ENCODE measurements at places on chromosomes 6 and 20. TPM values are rescaled to one million over a fixed set of nuclear protein-coding genes. Genes with fewer than 3 reads are reported as not detected.

DNA sequence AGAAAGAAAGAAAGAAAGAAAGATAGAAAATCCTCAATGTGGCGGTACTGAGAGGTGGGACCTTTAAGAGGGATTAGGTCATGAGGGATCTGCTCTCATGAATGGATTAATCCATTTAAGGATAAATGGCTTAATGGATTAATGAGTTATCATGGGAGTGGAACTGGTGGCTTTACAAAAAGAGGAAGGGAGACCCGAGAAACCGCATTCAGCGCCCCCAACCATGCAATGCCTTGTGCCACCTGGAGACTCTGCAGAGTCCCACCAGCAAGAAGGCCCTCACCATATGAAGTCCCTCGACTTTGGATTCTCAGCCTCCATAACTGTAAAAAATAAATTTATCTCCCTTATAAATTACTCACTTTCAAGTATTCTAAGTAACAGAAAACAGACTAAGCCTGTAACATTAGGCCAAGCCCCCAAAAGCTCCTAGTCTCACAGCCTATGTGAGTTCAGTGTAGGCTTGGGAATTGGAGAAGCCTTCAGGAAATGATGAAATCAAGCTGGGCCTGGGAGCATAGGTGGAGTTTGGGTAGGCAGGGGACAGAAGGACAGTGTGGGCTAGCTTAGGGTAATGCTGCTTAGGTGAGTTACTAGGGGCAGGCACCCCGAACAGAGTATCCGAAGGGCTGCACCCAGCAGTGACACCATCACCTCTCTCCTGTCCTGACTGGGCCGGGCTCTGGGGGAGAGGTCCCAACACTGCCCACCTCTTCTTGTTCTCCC, 36.2 kb upstream of the RNF24 start:
- DNase-seq = no peak

DNA sequence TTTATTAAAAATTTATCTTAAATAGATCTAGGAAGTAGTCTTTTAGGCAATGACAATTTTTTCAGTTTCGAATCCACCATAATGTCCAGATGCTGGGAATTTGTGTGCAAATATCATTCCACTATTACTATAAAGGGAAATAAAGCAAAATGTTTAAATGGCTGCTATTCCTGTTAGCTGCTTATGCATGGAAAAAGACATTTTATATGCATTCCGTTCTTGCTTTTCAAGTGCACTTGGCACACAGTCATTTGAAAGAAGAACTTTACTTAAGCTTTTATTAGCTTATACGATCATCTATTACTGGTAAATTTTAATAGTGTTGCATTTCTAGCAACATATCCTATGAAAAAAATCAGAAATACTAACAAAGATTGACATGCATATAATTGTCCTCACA, 42.0 kb downstream of the PRL start:
- DNase-seq = no peak

- no peak for DNase-seq
Observed at GRCh38 chr20:57282670-57283361, 16.4 kb upstream of the BMP7 start.

DNA sequence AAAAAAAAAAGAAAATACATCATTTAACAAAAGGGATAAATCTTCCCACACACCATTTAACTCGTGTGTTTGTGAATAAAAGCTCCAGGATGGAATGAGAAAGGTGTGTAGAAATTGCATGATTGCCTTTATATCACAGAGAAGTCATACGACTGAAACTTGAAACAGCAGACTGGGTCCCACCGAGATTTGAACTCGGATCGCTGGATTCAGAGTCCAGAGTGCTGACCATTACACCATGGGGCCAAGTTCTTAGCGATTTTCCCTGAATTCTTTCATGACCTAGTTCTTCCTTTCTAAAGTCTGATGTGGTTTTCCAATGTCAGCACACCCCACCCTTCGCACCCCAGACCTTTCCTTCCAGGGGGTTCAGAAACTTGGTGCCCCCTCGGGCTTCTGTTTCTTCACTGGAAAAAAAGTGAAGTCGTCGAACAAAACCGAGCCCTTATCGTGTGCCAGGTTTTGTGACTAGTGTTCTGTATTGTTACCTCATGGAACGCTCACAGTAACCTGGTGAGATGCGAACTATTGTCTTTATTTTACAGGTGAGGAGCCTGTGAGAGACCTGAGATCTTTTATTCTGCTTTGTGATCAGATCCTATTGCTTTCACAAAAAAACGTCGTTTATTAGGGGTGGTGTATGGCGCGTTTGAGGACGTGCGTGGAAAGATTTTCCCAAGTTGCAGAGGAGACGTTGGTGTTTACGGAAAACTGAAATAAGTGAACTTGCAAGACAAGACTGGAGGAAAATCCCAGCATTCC, 120.8 kb downstream of the OR2B2 start:
- DNase-seq = peak; percentile 86

- no peak for DNase-seq
Observed at GRCh38 chr6:25404091-25404490, 124.9 kb downstream of the CARMIL1 start.

- no peak for DNase-seq
Observed at GRCh38 chr6:140854318-140854717, 1278.4 kb upstream of the GJE1 start.

- no peak for DNase-seq
Observed at GRCh38 chr6:44028789-44029310, 98.4 kb downstream of the MRPL14 start.

- no peak for DNase-seq
Observed at GRCh38 chr6:5175635-5176034, 85.1 kb downstream of the LYRM4 start.

- DNase-seq = no peak
Observed at GRCh38 chr20:47770935-47771334, 14.3 kb downstream of the SULF2 start.

GRCh38 chr6:14951704-14952103, 294.2 kb upstream of the JARID2 start:
- no peak for DNase-seq

GRCh38 chr6:107968081-107968480, 10.1 kb upstream of the SEC63 start:
- no peak for DNase-seq

GRCh38 chr6:3433005-3433404, 23.8 kb downstream of the SLC22A23 start:
- DNase-seq = no peak

- no peak for DNase-seq
Observed at GRCh38 chr6:135592276-135592675, 94.7 kb upstream of the AHI1 start.

GRCh38 chr6:6219716-6220115, 100.7 kb downstream of the F13A1 start:
- DNase-seq = no peak

DNA sequence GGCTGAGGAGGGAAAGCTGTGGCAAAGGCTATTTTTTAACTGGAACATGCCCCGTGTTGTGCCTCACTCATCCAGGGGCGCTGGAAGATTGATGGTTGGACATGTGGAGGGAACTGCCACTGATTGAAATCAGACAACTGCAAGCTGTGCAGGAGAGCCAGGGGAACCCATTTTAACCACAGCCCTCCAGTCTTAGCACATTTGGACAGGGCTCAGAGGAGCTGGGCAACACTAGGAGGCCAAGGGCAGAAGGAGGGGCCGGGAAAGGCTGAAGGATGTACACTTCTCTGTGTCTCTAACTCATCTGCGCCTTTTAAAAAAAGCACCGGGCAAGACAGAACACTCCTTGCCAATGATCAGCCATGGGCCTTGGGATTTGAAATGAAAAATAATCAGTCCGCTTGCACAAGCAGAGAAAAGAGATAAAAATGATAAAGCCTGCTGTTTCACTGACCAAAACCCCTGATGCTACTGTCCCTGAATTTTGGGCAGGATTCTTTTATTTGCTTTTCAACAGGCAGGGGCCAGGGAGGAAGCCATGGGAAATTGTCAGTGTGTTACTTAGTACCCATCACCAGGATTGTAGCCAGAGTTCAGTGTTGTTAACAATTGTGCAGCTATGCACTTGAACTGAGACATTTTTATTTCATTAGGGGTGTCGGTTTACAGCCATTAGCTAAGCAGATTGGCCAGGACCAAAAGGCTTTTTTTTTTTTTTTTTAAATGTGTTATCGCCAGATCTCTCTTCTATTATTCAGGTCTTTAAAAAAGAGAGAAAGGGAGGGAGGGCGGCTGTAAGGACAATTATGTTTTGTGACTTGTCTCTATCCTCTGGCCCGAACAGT, 109.3 kb upstream of the EYA4 start:
- no peak for DNase-seq

GRCh38 chr20:49685161-49685601, 28.5 kb downstream of the B4GALT5 start:
- DNase-seq = no peak

DNA sequence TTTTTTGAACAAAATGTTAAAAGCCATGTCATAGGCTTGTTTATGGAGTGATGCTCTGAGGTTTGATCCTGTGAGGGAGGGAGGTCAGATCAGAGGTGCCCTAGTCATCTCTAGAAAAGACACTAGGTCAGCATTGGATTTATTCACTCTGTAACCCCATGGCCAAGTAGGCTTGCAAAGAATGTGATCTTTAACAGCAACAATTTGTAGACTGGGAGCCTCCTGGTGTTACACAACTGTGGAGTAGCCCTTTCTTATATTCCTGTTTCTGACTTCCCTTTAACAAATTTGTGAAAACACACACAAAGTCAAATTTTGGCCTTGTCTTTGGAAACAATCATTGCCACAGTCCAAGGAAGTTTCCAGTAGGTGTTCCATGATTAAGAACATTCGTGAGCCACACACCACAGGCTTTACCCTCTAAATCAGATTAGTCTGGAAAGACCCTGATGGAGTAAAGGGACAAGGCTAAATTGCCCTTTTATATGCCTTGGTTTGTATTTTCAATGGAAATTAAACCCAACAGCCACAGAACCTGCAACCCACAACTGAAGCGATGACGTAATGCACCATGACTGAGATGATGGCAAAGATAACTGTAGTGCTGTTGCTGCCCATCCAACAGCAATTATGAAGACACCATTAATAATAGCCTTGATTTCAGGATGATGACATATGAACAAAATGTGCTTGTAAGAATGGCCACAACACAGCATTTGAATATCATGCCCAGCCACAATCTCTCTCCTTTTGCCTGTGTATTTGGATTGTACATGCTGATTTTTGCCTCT, 22.1 kb downstream of the SCP2D1 start:
- no peak for DNase-seq

GRCh38 chr6:7529141-7529540, 12.3 kb upstream of the DSP start:
- DNase-seq = no peak

DNA sequence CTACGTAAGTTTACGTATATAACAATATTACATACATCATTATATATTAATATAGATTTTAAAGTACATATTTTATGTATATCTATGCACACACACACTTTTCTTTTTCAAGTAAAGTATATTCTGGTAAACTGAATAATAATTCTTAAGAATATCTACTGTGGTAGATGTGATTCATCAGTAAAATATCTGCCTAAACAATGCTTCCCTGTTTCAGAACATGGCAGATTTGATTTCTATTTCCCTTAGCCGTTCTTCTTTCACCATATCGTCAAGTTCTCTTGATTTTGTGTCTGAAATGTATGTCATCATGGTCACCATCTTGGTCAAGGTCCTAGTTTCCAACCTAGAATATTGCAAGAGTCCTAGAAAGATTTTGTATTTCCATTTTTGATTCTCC, 195.6 kb downstream of the HDGFL1 start:
- peak; percentile 50 for DNase-seq

DNA sequence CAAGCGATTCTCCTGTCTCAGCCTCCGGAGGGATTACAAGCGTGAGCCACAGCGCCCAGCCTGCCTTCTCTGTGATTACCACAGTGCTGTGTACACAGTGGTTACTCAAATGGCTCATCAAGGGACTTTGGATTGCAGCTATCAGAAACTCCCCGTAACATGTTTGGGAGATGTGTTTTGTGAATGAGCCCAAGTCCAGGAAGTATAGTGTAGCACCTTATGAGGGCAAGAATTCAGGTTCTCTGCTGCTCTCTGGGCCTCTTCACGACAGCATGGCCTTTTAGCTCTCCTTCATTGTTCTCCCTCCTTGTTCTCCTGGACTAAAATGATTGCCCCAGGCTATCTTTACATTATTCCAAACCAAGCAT, 34.1 kb upstream of the RPL7L1 start:
- DNase-seq = no peak

SMPDL3A gene
- 6.1 TPM for total RNA-seq

ENPP3 gene
- 0.23 TPM for total RNA-seq

HDGFL1 gene
- total RNA-seq = not detected

DUSP15 gene
- not detected for total RNA-seq

FKBP1C gene
- 0.69 TPM for total RNA-seq

TCF19 gene
- total RNA-seq = 101 TPM

PIGT gene
- 139 TPM for total RNA-seq

SLC35F1 gene
- 0.05 TPM for total RNA-seq

TFAP2B gene
- not detected for total RNA-seq

Data from HT1080 (cell line).